ENCODE measurements at places on chromosomes 4 and X.

DNA sequence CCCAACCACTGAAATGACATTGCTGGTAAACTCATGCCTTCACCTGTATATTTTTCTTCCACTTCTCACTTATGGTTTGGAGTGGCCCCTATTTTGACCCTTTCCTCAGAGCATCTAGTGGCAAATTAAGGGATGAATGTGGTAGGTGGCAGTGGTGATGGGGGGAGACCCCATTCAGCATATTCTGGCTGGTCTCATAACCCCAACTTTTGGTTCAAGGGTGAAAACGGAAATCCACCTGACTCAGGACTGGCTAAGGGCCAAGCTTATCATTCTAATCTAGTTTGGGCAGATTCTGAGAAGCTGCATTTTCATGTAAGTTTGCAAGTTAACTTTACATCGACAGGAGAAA, 47.0 kb upstream of the NSUN7 start:
- no peak for DNase-seq

- DNase-seq = no peak
Measured at GRCh38 chr4:7738458-7739076, 201.1 kb downstream of the AFAP1 start.

GRCh38 chrX:23901805-23902204, 5.9 kb downstream of the APOO start:
- peak; percentile 88 for DNase-seq

DNA sequence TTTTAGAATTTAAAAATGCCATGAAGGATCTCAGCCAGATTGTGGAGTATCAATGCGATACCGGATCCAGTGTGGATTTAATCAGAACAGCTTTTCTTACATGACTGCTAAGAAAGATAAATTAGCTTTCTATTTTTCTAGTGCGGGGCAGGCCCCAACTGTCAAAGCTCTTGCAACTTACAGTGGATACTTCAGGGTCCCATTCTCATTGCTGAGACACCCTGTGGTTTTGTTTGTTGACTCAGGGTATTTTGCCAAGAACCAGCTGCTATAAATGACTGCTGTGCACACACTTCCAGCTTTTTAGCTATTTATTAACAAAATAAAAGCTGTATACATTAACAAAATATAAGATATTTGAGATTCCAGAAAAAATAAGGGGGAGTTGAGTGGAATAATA, 166.4 kb downstream of the DCLK2 start:
- DNase-seq = no peak

- peak; percentile 65 for DNase-seq
Measured at GRCh38 chrX:154714925-154715324, 36.0 kb downstream of the GAB3 start.

GRCh38 chrX:149392921-149393320, 112.2 kb downstream of the IDS start:
- DNase-seq = no peak

- no peak for DNase-seq
Measured at GRCh38 chr4:80492761-80493160, 157.2 kb downstream of the CFAP299 start.

Data from suppressor macrophage (primary cell).